ENCODE measurements at places on chromosomes 5 and 9.

DNA sequence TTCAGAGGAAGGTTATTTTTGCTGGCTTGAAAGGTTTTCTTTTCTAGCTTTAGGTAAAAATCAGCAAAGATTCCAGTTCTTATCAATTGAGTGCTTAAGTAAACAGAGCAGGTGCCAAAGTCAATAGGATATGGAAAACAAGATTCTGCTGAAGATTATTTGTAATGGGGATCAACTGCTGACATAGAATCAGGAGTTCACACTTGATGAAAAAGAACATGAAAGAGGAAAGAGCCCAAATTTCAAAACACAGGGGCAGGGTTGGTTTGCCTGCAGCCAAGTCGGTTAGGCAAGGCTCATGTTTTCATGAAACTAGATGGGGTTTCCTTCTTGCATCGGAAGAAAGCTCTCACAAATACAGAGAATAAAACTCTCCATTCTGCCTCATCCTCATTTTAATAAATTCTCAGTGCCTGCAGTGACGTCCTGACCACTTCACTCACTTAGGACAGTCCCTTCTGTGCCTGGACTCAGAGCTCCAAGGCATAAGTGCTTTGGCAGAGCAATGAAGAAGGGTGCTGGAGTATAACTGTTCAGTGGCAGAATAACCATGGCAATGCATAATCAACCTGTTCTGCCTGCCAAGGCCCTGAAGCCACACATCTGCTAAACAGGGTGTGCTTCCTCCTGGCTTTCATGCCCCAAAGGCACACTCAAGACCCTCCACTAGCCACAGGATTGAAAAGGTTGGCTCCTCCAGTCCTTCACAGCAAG is 179.6 kb downstream of the GNAQ start:
- no peak for DNase-seq

GRCh38 chr9:108842610-108843295 is 13.0 kb downstream of the ACTL7B start:
- DNase-seq, result no peak

DNA sequence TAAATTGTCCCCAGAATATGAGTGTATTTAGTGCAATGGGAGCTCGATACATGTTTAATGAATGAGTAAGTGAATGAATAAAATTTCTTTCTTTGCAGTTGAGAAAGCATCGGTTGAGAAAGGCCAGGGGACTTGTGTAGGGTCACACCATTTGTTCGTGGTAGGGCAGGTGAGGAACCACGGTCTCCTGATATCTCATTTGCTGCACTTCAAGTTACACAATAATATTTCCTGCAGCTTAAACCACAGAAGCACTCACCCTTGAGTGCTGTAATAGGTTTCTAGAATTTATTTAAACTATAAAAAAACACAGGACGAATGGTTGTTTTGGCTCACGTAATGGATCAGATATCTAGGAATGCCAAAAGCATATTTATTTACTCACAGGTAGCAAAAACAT is 429.8 kb downstream of the SPATA31D1 start:
- DNase-seq, result no peak

DNA sequence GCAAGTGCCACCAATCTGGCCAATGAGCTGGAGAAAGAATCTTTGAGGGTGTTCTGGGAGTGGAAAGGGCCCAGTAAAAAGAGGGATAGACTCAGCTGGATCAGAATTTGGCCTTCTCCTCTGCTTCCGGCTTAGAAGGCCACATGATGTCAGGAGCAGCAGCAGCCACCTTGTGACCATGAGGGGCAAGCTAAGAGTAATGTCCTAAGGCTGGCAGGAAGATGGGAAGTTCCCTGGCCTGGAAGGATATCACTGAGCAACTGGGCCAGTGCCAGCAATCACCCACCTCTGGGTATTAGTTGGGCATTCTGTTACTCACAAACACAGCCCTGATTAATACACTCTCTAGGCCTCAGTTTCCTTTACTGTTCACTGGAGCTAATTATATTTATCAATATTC is 44.2 kb downstream of the TSPAN17 start:
- no peak for DNase-seq

DNA sequence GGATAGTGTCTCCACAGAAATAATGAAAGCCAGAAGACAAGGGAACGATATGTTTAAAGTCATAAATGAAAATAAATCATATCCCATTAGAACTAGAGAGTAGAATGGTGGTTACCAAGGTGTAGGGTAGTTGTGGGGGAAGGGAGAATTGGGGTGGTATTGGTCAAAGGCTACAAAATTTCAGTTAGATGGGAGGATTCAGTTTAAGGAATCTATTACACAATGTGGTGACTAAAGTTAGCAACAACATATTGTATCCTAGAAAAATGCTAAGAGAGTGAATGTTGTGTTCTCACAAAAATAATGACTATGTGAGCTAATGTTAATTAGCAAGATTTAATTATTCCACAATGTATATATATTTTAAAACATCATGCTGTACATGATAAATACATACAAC is 27.8 kb upstream of the LARP1 start:
- no peak for DNase-seq

GRCh38 chr5:136780518-136780917 is 415.2 kb upstream of the TRPC7 start:
- DNase-seq, result no peak

GRCh38 chr9:99851500-99851822 is 29.8 kb downstream of the NR4A3 start:
- no peak for DNase-seq

GRCh38 chr5:154461531-154461930 is 15.7 kb downstream of the SAP30L start:
- DNase-seq, result no peak

- no peak for DNase-seq
These were observed 8.8 kb downstream of the SPIN1 start for GRCh38 chr9:88396836-88397577.

DNA sequence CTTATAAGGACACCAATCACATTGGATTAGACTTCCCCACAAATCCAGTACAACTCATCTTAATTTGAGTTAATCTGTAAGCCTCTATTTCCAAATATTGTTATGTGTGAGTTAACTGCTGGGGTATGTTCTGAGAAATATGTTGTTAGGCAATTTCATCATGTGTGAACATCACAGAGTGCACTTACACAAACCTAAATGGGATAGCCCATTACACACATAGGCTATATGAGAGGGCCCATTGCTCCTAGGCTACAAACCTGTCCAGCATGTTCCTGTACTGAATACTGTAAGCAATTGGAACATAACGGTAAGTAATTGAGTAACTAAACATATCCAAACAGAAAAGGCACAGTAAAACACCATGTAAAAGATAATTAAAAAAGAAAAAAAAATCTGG is 19.1 kb upstream of the ARSI start:
- DNase-seq, result no peak

GRCh38 chr5:56615361-56616153 is 199.8 kb upstream of the MAP3K1 start:
- no peak for DNase-seq

GRCh38 chr9:105376893-105377292 is 70.9 kb upstream of the FSD1L start:
- no peak for DNase-seq

GRCh38 chr5:58156973-58157701 is 302.7 kb downstream of the PLK2 start:
- DNase-seq, result no peak

- DNase-seq, result no peak
These were observed 66.7 kb downstream of the TLE1 start for GRCh38 chr9:81622471-81623255.

DNA sequence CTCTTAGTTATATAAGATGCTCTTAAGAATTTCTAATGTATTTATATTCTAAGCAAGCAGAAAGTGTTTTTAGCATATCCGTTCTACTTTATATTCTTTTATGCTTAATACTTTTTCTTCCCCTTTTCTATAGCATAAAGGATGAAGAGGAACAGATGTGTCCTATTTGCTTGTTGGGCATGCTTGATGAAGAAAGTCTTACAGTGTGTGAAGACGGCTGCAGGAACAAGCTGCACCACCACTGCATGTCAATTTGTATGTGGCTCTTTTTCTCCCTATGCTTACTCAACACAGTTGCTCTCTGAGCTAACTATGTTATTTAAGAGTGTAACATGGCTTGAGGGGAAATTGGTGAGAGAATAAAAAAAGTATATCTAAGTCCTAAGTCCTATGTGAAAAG is 37.6 kb upstream of the SETD9 start:
- no peak for DNase-seq

- DNase-seq, result no peak
These were observed 11.9 kb downstream of the CNTFR start for GRCh38 chr9:34577400-34578240.

DNA sequence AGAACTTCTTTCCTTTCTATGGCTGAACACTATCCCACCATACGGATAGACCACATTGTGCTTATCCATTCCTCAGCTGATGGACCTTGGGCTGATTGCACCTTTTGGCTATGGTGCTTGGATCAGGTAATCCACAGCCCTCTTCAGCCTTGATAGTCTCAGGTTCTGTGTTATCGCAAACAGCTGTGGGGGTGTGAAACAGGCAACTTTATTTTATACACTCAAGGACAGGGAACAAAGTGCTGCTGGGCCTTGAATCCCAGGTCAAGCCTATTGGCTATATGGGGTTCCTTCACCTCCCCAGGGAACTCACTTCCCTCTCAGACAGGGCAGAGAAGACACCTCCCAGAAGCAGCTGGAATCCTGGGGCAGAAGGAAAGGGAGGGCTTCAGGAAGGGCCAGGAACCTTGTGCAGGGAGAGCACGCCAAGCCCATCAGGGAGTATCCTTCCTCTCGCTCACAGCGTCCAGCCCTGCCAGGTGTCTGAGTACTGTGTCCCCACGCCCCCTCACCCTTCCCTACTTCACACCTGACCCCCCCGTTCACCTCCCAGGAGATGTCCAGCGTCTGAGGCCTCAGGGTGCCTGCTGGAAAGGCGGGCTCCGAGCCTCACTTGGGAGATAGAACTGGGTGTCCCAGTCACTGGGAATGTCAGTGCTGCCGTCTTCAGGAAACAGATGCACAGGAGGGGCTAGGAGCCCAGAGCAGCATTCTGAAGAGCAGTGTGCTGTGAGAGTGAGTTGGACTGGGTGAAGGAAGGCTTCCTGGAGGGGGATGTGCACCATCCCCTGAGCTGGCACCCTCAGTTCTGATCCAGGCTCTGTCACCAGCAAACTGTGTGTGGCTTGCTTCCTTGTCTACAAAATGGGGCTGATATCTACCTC is 32.8 kb downstream of the AFAP1L1 start:
- no peak for DNase-seq

DNA sequence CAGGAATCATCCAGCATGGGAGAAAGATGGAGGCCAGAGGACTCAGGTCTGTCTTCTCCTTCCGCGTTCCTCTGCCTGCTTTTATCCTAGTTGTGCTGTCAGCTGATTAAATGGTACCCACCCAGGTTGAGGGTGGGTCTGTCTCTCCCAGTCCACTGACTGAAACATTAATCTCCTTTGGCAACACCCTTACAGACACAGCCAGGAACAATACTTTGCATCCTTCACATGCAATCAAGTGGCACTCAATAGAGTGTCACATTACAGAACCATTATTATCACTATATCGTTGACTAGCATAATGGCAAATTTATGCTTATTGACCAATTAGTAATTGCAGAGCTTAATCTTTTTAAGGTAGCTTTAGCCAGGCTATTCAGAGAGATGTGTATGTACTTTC is 64.8 kb downstream of the UNC13B start:
- no peak for DNase-seq

- no peak for DNase-seq
These were observed 1.2 kb downstream of the PPARGC1B start for GRCh38 chr5:149731332-149731616.

DNA sequence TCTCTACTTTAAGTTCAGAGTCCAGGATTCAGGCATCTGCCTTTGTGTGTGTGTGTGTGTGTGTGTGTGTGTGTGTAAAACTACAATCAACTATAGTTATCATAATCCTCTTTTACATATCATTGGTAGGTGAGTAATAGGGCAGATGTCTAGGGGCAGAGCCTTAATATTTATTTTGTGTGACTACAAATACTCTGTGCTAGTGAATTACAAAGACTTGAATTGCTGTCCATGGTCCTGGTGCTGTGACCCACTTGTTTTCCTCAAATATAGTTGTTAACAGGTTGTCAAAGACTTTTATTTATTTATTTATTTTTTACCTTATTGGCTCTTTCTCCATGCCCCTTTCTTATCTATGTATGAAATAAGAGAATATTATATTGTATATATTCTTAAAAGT is 196.8 kb downstream of the ANXA1 start:
- DNase-seq, result no peak

DNA sequence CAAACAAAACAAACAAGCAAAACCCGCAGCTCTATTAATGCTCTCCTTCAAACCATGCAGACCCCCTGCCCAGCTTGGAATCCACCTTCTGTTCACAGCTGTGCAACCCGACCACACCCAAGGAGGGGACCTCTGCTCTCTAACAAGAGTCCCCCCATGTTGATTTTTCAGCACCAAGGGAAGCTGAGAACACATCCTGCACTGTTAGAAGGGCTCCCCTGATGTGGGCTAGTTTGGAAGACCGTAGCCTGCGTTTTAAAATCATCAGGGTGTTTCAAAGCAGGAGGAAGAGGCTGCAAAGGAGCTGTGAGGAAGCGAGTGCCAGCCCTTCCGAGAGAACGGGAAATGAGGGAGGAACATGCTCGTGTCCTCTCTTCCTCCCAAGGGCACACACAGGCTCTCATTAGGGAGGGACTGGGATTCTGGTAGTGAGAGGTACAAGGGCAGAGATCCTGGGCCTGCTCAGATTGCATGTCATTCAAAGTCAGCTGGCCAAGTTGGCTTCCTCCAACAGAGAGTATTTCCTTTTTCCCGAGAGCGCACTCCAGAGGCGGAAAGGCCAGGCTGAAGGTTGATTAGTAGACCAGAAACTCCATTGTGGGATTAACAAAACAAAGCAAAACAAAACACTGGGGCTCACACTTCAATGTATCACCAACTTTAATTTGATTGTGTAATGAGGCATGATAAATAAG is 185.9 kb downstream of the SEMA6A start:
- DNase-seq, result no peak

DNA sequence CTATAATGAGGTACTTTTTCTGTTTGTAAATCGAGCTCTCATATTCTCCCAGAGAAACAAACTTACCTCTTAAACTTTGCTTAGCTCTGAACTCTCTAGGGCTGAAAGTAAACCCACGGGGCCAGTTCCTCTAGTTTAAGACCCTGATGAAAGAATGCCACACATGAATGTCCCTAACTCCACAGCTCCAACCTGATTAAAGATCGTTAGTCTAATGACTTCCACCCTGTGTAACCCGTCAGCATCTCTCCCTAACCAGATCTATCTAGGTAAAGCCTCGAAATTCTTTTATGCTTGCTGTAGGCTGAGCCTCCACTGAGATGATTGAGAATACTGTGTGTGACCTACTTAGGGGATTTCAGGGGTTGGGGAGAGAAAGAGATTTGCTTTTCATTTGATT is 27.0 kb downstream of the ADRA1B start:
- DNase-seq, result no peak
